Type B pancreatic cell (in vitro differentiated cells): ENCODE measurements at places on chromosomes 5 and 9.

GRCh38 chr9:83649080-83649479, 26.1 kb downstream of the IDNK start:
- H3K4me3 ChIP-seq, result no peak overlapping the region
- no peak for DNase-seq
- no peak overlapping the region for H3K27ac ChIP-seq
- peaks cover 1% of the 10 kb centered on the region for H3K4me1 ChIP-seq

DNA sequence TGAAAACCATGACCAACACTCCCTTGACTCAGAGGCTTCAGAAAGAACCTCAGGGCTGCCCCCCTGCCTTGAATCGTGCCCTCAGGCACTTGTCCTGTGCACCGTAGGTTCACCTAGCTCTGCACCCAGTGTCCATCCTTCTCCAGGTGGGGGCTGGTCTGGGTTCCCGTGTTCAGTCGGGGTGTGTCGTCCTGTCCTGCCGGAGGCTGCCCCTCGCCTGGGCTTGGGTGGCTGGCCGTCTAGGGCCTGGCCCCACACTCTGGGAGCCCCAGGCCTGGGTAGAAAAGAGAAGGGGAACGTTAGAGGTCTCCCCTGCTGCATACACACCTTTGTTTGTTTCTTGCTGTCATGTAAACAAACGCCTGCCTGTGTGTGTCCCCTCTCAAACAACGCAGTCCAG, 29.3 kb downstream of the CATSPER3 start:
- no peaks in the 10 kb centered on the region for H3K4me1 ChIP-seq
- peaks cover 30% of the 10 kb centered on the region for H3K27me3 ChIP-seq
- DNase-seq, result no peak
- no peak overlapping the region for H3K27ac ChIP-seq

DNA sequence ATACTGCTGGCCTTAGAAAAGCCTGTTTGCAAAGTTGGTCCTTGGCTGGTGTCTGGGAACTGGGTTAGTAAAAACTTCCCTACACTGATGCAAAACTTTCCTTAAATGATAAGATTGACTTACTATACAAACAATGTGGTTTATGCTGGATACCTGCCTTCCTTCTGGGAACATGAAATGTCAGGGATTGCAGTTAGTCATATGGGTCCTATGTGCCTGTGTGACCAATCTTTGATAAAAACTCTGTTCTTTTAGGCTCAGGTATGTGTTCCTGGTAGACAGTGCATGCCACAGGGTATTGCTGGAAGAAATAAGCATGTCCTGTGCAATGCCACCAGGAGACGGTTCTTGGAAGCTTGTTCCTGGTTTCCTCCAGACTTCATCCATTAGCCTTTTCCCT, 173.3 kb downstream of the RMI1 start:
- no peak overlapping the region for H3K27ac ChIP-seq
- H3K4me1 ChIP-seq, result no peaks in the 10 kb centered on the region
- H3K4me3 ChIP-seq, result no peak overlapping the region
- no peaks in the 10 kb centered on the region for H3K27me3 ChIP-seq
- no peaks in the 10 kb centered on the region for H3K36me3 ChIP-seq

DNA sequence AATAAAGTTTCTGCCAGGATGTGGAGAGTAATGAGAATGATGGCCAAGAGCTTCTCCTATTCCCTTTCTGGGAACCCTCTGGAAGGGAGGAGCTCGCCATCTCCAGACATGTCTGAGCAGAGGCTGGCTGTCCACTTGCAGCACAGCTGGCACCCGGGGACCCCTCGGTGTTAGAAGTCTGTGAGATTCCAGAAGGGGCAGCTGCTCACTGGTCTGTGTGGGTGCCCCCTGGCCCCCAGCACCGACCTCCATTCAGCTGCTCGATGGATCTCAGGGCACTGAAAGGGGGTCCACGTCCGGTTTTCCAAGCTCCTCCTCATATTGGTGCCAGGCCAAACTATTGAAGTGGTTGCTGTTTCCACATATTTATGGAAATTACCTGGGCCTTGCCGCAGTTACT, 3.6 kb upstream of the FAM163B start:
- no peak overlapping the region for H3K4me3 ChIP-seq
- H3K27me3 ChIP-seq, result peaks cover 80% of the 10 kb centered on the region
- H3K4me1 ChIP-seq, result no peaks in the 10 kb centered on the region
- no peak for DNase-seq

DNA sequence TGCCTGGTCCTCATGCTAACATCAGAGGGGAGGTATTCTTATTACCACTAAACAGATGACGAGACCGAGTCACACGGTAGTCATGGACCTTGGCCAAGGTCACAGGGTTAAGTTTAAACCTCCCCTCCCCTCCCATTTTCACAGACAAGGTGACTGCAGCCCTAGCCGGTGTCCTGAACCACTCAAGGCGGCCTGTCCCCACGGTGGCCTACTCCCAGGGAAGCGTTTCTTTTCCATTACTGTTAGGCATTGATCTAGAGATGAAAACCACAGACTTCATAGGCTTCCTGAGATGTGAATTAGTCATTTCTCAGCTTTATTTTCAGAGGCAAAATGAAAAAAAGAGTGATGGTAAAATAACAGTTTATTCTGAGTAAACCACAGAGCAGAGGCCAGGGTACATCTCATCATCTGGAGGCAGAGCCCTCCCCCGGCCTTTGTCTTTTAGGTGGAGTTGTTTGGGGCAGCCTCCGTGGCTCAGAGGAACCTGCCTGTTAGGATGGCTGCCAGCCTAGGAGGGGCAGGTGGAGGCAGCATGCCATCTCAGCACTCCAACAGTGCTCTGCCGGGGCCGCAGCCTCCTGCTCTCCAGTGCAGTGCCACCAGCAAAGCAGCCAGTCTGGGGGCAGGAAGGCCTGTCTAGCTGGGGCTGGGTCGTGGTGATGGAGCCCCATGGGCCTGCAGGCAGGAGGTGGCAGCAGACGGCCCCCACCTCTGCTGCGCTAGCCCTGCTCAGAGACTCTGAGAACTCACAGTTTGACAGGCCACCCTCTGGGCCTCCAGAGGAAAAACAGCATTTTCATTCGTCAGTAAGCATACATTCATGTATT, 71.2 kb downstream of the RAPGEF1 start:
- no peak overlapping the region for H3K27ac ChIP-seq
- H3K36me3 ChIP-seq, result no peaks in the 10 kb centered on the region
- no peaks in the 10 kb centered on the region for H3K27me3 ChIP-seq
- peaks cover 43% of the 10 kb centered on the region for H3K4me1 ChIP-seq
- DNase-seq, result no peak

DNA sequence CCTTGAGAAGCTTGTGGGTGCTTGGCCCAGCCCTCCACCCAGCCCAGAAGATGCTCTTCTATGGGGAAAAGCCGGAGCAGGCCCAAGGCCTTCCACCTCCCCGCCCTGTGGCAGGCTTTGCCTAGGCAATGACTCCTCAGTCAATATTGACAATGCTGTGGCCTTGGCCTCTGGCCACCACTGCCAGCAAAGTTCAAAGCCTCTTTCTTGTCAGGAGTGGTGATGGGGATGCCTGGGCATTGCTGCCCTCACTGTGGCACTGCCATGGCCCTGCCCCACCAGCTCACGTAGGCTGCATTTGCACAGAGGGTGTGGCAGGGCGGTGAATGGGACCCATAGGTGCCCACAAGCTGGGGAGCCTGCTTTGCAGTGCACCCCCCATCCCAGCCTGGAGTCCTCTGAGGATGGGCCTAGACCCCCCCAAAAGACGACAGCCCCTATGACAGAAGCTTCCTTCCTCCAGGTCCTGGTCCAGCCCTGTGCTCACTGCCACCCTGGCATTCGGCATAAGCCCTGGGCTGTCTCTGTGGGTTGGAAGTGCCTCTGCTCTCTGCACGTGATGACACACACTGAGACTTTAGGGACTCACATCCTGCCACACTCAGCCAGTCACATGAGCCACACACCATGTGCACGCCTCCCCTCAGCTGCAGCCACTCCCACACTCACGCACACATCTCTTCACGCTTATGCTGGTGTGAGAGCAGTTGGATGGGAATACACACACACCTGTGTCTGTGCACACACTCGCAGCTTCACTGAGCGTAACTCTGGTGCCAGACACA, 31.1 kb downstream of the MORN5 start:
- no peak for DNase-seq
- no peak overlapping the region for H3K27ac ChIP-seq
- no peaks in the 10 kb centered on the region for H3K36me3 ChIP-seq
- peaks cover 23% of the 10 kb centered on the region for H3K4me1 ChIP-seq
- peaks cover 3% of the 10 kb centered on the region for H3K27me3 ChIP-seq

- H3K27me3 ChIP-seq, result no peaks in the 10 kb centered on the region
- no peak for DNase-seq
- no peak overlapping the region for H3K27ac ChIP-seq
- H3K36me3 ChIP-seq, result peaks cover 16% of the 10 kb centered on the region
- no peaks in the 10 kb centered on the region for H3K4me1 ChIP-seq
These were observed 17.0 kb upstream of the C1QTNF3 start for GRCh38 chr5:34059977-34060376.

GRCh38 chr9:117092582-117092981, 322.3 kb downstream of the ASTN2 start:
- H3K27me3 ChIP-seq, result peaks cover 3% of the 10 kb centered on the region
- no peak for DNase-seq
- no peaks in the 10 kb centered on the region for H3K36me3 ChIP-seq
- H3K27ac ChIP-seq, result no peak overlapping the region
- H3K4me3 ChIP-seq, result no peak overlapping the region
- peaks cover 17% of the 10 kb centered on the region for H3K4me1 ChIP-seq

DNA sequence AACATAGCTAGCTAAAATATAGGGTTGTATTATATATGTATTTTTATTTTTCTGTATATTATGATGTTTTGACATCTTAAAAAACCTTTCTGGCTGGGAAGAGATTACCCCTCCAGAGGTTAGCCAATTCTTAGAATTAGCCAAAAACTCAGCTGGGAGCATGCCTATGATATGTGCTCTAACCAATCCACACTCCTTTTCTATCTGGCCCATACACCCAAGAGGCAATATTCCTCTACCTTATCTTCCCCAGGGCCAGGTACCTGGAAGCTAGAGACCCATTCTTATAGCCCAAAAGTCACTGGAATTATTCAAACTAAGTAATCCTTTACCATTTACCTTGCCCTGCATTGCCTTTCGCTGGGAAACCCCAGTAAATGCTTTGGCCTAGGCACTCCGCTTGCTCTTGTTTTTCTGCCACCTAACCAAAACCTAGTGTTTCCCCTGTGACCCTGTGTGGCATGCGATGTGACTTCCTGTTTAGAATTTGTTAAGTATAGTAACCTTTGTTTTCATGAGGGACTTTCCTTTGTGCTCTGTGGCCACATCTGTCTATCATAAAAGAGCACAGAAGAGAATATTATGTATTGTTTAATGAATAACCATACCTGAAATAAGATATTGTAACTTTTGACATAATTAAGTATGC, 37.4 kb downstream of the CSNK1G3 start:
- no peaks in the 10 kb centered on the region for H3K36me3 ChIP-seq
- no peaks in the 10 kb centered on the region for H3K27me3 ChIP-seq
- no peak overlapping the region for H3K27ac ChIP-seq
- no peak for DNase-seq
- no peaks in the 10 kb centered on the region for H3K4me1 ChIP-seq

DNA sequence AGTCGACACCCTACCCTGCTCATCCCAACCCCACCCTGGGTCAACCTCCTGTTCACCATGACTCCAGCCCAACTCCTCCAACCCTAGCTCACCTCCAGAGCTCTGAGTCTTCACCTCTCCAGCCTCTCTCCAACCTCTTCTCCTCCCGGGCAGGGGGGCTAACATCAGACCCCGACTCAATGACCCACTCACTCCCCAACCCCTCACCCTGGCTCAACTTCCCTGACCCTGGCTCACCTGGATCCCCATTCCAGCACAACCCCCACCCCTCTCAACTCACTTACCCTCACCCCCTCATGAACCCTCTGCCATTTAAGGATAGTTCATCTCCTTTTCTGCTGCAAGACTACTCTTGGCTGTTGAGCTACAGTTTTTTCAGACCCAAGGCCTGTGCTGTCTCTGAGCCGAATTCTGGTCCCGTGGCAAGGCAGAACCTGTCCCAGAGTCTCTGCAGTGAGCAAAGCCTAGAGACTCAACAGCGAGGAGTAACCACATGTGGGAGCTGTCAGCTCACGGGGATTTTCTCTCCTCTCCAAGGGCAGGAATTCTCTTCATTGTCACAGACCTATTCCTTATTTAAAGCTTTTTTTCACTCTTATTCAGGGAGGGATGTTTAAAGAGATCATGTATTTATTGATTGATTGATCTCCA, 29.8 kb downstream of the ANKRD33B start:
- peaks cover 20% of the 10 kb centered on the region for H3K4me1 ChIP-seq
- DNase-seq, result peak; percentile 25
- H3K36me3 ChIP-seq, result no peaks in the 10 kb centered on the region
- H3K27me3 ChIP-seq, result no peaks in the 10 kb centered on the region
- no peak overlapping the region for H3K4me3 ChIP-seq

GRCh38 chr5:163695830-163696578, 190.6 kb downstream of the MAT2B start:
- no peaks in the 10 kb centered on the region for H3K36me3 ChIP-seq
- no peak for DNase-seq
- H3K27me3 ChIP-seq, result peaks cover 15% of the 10 kb centered on the region
- no peak overlapping the region for H3K4me3 ChIP-seq
- peaks cover 18% of the 10 kb centered on the region for H3K4me1 ChIP-seq

GRCh38 chr9:4386819-4387218, 87.0 kb upstream of the GLIS3 start:
- no peak for DNase-seq
- H3K27me3 ChIP-seq, result peaks cover 4% of the 10 kb centered on the region
- H3K4me3 ChIP-seq, result no peak overlapping the region
- no peak overlapping the region for H3K27ac ChIP-seq
- peaks cover 3% of the 10 kb centered on the region for H3K4me1 ChIP-seq

- DNase-seq, result no peak
- H3K27ac ChIP-seq, result no peak overlapping the region
- H3K4me1 ChIP-seq, result peaks cover 30% of the 10 kb centered on the region
- no peaks in the 10 kb centered on the region for H3K27me3 ChIP-seq
- H3K4me3 ChIP-seq, result no peak overlapping the region
- H3K36me3 ChIP-seq, result no peaks in the 10 kb centered on the region
These were observed 408.7 kb downstream of the ARHGEF28 start for GRCh38 chr5:74034733-74035132.

- H3K4me3 ChIP-seq, result no peak overlapping the region
- no peak overlapping the region for H3K27ac ChIP-seq
- peaks cover 6% of the 10 kb centered on the region for H3K4me1 ChIP-seq
- no peak for DNase-seq
These were observed 87.1 kb downstream of the PDE6A start for GRCh38 chr5:149857499-149857898.

GRCh38 chr9:99818500-99818899, 3.2 kb upstream of the NR4A3 start:
- peaks cover 22% of the 10 kb centered on the region for H3K4me1 ChIP-seq
- peak overlapping the region; percentile 100 for H3K4me3 ChIP-seq
- DNase-seq, result no peak
- peak overlapping the region; percentile 98 for H3K27ac ChIP-seq
